ENCODE measurements at places on chromosomes 4 and X. TPM values are rescaled to one million over a fixed set of nuclear protein-coding genes. Genes with fewer than 3 reads are reported as not detected.

CDK16 gene
- 154 TPM for total RNA-seq

DNA sequence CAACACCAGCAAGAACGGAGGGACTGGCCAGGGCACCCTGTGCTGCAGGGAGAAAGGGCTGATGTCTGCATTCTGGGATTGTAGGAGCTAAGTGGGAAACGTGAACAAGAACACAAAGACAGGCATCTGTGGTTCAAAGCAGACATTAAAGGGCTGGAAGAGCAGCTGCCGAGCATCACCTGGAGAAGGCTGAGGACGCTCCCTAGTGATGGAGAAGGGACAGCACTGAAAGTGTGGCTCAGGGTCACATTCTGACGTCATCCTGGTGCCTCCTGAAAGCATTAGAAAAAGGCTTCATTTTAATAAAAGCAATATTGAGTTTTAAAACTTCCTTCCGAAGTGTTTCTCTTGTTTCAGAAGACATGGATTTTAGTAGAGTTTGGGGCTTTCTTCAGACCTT is 62.3 kb downstream of the CLDN22 start:
- no peak for DNase-seq

- DNase-seq = no peak
Observed at GRCh38 chr4:136922066-136922465, 610.2 kb downstream of the PCDH18 start.

COL4A5 gene
- total RNA-seq = 19.8 TPM

DNA sequence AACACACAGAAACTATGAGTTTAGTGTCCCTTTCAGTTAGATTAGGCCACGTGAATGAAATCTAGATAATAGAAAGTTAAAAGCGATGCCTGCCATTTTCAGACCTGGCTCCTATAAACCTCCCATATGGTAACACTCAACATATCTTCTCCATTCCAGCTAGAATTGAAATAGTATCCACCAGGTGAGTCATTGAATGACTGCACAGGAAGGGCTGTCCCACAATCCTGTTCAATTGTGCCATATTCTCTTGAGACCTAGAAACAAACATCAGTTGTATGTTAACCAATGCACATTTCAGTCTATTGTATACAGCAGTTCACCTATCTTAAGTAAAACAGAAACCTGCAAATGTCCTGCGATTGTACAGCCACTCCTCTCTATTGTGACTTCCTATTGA is 659.3 kb upstream of the SLIT2 start:
- no peak for DNase-seq

DCAF8L1 gene
- not detected for total RNA-seq

DNA sequence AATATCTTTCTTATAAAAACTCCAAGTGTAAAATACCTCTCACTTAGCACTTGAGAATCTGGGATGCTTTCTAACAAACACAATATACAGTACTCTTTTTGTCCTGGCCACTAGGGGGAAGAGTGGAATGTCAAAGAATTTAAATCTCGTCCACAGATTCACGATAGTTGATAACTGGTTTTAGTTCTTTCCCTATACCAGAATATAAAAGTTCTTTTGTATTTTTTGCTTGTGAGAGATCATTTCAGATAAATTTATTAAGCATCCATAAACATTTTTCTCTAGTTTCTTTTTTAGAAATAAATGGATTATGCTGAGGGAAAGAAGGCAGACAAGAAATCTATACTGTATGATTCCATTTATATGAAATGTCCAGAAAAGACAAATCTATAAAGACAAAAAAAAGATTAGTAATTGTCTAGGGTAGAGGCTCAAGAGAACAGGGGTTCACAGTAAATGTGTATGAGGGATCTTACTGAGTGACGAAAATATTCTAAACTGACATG is 50.4 kb downstream of the MGARP start:
- peak; percentile 8 for DNase-seq

- DNase-seq = no peak
Observed at GRCh38 chr4:153543351-153543750, 77.2 kb downstream of the TMEM131L start.

GRCh38 chrX:152588206-152588605 is 49.5 kb upstream of the GABRQ start:
- DNase-seq = no peak

DNA sequence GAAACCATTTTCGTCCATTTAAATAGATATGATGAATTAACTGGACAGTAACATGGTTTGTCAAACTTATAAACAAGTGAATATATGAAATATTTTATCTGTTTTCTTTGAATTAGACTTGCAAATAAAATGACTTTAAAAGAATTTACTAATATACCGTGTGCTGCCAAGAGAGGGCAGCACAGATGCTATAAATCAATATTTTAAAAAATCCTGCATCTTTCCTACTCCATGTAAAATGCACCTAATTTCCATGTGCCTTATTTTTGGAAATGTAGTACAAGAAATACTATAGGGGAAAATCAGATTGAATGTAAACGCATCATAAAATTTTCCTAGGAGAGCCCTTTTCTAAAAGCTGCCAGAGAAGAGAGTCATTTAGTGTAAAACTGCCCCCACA is 62.2 kb downstream of the PRKX start:
- DNase-seq = no peak

DNA sequence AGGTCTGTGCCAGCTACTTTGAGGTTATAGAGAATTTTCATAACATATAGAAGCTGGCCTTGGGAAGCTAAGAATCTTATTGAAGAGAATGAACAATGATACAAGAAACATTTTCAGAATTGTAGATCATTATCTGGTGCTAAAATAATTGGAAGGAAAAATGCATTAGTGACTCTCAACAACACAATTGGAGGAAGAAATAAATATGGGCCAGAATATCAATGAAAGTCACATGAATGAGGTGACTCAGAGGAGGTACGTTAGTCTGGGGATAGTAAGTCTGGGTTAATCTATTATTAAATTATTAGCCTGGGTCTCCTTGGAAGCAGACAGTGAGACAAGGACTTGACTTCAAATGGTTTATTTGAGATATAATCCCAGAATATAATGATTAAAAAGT is 529.3 kb upstream of the SLIT2 start:
- no peak for DNase-seq

TMEM31 gene
- total RNA-seq = not detected

DCAF12L1 gene
- total RNA-seq = not detected

DNA sequence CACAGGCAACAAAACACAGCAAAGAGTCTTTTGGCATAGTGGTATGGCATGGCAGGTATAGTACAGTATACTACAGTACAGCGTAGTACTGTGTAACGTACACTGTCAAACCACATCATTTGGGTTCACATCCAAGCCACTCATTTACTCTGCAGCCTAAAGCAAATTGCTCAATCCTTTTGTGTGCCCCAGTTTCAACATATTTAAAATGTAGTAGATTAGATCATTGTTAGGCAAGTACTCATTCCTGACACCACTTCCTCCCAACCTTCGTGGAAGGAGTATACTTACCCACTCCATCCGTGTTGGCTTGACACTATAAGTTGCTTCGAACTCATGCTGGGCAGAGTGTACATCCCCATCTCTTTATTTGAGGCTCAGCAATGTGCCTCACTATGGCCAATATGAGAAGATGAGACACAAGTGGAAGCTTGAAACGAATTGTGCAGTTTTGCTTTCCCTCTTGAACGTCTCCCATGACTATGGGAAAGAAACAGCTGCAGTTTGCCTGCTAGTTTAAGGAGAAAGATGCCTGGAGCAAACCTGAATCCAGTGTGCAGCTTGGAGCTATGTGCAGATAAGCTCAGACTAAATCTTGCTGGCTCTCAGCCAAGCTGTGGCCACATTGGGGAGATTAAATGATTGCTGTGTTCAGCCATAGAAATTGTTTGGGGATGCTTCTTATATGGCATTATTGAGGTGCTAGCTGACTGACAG is 85.7 kb upstream of the TBL1X start:
- DNase-seq = peak; percentile 23

KLHL4 gene
- total RNA-seq = not detected

GRCh38 chrX:106168107-106168506 is at the start of gene PWWP3B:
Gene PWWP3B (plus strand): TSS chrX:106168305. CDS start chrX:106205433, 37,128 bp downstream.
- no peak for DNase-seq

- DNase-seq = no peak
Observed at GRCh38 chr4:143372093-143372915, 35.6 kb downstream of the GAB1 start.

DNA sequence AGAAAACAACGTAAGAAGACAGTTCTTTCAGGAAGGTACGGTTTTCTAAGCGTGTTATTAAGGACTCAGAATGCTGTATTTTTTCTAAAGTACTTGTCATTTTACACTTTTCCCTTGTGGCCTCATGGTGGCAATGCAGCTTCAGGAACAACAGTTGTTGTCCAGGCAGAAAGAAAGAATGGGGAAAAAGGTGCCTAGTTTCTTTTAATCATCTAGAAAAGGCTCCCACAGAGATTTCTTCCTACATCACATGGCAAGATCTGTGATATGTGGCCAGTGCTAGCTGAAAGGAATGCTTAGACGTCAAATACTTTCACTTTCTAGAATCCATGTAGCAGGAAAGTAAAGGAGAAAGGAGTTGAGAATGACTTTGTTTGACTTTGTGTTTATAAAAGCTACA is 49.0 kb upstream of the TRAM1L1 start:
- peak; percentile 41 for DNase-seq

DNA sequence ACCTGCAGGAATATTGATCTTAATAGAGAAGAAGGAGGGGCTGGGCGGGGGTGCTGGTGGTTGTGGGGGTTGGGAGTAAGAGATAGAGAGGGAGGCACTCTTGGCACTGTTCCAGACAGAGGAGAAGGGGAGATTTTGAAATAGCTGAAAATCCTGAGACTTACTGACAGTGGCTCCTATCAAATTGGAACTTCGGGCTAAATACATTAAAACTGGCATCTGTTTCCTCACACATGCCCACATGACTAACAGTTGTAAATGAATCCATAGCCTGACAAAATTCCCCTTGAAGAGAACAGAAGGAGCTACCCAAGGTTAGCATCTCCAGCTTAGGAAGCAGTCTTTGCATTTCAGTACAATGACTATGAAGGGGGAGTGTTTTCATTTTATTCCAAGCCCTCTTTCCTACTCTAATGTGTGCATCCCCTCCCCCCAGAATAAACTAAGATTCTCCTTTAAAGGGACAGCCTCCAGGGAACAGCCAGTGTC is 1.4 kb downstream of the DCX start:
- DNase-seq = no peak

DNA sequence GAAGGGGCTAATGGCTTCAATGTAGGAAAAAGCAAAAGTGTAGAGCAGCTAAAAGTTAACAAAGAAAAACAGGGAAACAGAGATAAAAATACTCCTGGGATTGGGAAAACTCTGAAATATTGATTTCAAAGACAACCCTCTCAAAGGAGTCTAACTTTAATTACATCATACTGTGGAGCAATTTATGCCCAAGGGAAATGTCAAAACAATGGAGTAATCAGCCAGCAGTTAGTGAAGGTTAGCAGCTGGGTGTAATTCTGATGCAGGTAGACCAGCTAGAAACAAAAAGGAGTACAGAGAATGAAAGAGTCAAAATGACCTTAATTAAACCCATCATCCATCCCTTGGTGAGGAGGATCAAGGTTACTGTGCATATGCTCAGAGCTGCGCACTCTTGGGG is 169.0 kb downstream of the ADAM29 start:
- DNase-seq = no peak

- no peak for DNase-seq
Observed at GRCh38 chr4:185726931-185727330, 85.1 kb downstream of the SORBS2 start.

DNA sequence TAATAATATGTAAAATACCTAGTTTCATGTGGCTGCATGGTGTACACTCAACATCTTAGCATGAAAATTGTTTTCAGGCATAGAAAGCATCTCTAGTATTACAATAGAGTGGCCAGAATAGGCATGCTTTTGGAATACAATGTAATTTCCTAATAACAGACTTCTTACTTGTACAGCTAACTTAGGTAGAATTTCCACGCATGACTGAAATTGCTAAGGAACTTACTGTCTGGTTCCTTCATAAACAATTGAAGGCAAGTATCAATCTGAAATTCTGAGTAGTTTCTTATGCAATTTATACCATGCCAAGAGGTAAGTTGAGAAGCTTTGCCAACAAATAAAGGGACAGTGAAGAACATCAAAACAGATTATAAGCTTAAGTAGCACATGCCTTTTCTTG is 26.7 kb downstream of the SULT1E1 start:
- DNase-seq = no peak

DNA sequence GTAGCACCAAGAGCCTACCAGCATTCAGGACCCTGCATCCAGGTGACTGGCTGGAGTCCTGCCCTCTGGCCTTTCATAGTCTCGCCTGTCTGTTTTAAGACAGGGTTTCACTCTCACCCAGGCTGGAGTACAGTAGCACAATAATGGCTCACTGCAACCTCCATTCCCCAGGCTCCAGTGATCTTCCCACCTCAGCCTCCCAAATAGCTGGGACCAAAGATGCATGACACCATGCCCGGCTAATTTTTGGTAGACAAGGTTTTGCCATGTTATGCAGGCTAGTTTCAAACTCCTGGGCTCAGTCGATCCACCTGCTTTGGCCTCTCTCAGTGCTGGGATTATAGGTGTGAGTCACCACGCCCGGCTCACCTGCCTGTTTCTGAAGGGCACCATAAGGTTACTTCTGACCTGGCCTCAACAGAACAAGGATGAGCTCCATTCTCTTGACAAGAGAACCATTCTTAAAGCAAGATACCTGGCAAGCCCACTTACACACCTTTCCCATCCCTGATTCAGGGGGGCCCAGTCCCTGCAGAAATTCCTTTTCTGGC is 6.7 kb downstream of the RPS4X start:
- DNase-seq = no peak

DNA sequence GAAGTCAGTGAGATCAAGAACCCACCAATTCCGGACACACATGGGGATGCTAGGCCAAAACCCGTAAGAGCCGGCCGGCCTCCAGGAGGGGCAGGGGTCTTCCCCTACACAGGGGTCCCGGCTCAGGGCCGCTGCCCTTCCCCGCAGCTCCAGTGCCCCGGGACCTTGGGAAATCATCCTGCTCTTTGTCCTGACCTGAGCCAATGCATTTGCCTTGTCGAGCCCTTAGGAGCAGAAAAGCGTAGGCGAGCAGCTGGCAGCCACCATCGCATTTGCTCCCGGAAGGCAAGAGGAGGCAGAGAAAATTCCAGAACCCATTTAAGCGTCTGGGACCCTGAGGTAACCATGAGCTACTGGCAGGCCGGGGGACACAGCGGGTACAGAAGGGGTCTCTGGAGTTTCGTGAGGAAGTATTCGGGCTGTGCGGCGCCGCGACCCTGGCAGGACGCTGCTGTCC is 7.4 kb upstream of the TNIP2 start:
- no peak for DNase-seq

DNA sequence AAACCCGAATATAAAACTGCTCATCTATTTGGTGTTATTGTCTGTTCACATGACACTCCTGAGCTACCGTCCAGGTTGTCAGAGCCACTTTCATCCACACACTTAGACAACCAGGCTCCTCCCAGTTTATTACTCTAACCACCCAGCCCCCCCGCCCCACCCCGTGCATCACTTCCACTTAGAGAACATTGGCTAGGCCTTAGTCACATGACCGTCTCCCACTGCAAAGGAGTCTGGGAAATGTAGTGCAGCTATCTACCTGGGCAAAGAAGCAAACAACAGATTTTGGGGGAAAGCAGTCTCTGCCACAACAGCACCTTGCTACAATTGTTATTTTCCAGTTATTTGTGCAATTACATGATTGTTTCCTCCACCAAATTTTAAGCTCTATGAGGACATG is 57.6 kb upstream of the RBPJ start:
- DNase-seq = no peak

ZNF732 gene
- total RNA-seq = not detected

Measured in Calu3 (cell line).